8988T (cell line): ENCODE measurements at places on chromosomes 4 and X.

GRCh38 chr4:88759039-88759894, 61.6 kb upstream of the NAP1L5 start:
- no peak for DNase-seq

GRCh38 chrX:43481576-43481975, 174.5 kb upstream of the MAOA start:
- DNase-seq = no peak

DNA sequence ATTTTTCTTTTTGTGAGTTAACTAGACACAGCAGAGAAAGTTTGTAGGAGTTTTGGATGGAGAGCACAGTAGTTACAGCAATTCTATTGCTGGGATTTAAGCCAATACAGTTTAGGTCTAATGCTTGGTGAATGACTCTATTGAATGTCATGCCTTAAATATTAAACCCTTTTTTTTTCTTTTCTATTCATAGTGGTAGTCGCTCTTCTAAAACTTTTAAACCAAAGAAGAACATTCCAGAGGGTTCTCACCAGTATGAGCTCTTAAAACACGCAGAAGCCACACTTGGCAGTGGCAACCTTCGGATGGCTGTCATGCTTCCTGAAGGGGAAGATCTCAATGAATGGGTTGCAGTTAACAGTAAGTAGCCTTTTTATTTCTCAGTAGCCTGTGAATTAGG, 34.8 kb upstream of the DCK start:
- DNase-seq = no peak

GRCh38 chr4:183304067-183304466, 16.0 kb downstream of the CLDN22 start:
- DNase-seq = no peak

DNA sequence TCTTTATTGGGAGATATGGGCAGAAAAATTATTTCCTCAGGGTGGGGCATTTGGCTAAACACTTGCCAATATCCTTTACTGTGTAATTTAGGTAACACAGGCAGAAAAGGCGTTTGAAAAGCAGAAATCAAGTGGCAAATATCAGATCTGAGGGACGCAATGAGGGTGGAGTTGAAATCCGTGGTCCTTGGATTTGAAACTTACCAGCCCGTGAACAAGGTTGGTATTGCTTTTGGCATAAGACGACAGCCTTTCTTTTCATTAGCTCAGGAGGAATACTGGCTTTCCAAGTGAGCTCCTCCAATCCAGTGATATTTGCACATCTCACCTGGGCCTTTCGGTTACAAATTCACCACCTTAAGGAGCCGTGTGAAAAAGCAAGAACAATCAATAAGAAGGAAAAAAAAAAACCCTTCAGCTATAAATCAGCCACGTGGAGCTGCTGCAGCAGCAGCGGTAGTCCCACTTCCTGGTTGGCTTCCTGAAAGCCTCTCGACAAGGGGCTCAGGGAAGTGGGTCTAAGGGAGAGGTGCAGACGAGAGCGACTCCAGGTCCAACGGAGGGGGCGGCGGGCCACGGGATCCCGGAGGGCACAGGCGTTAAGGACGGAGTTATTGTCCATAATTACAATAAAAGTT, 734 bp upstream of the GALNT7 start:
- DNase-seq = peak; percentile 26

DNA sequence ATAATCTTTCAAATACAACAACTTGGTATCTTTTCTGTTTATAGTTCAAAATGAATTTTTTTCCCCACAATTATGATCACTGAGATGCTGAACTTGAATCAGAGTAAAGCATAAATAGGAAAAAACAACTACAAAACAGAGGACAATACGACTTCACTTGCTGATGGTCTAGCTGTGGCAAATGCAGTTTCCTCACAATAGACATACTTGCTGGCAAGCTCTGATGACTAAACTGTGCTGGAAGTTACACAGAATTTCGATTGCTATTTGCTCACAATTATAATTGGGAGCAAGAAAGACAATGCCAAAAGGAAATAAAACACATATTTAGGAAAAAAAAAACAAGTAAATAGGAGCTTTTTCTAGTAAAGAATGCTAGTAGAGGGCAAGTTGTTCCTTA, 14.7 kb downstream of the VEGFC start:
- no peak for DNase-seq

- DNase-seq = no peak
These were observed 348.5 kb downstream of the OPHN1 start for GRCh38 chrX:68084765-68085164.

DNA sequence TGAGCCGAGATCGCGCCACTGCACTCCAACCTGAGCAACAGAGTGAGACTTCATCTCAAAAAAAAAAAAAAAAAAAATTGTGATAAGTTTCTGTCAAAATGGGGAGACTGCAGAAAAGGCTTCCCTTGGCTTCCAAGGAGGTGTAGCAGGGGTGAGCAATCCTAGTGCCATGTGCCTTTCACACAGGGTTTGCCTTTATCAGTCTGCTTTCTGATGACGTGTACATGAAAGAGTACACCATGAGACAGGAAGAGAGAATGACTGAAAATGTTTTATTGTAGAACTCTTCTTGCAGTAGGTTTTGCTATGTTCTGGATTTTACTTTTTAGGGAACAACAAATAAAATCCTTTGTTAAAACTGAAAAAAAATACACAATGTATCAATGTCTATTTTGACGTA, 23.4 kb upstream of the ZFP42 start:
- DNase-seq = no peak

- DNase-seq = no peak
These were observed 224.1 kb upstream of the GK2 start for GRCh38 chr4:79632114-79632513.

- DNase-seq = no peak
These were observed 9.5 kb downstream of the RBPJ start for GRCh38 chr4:26330186-26330787.

DNA sequence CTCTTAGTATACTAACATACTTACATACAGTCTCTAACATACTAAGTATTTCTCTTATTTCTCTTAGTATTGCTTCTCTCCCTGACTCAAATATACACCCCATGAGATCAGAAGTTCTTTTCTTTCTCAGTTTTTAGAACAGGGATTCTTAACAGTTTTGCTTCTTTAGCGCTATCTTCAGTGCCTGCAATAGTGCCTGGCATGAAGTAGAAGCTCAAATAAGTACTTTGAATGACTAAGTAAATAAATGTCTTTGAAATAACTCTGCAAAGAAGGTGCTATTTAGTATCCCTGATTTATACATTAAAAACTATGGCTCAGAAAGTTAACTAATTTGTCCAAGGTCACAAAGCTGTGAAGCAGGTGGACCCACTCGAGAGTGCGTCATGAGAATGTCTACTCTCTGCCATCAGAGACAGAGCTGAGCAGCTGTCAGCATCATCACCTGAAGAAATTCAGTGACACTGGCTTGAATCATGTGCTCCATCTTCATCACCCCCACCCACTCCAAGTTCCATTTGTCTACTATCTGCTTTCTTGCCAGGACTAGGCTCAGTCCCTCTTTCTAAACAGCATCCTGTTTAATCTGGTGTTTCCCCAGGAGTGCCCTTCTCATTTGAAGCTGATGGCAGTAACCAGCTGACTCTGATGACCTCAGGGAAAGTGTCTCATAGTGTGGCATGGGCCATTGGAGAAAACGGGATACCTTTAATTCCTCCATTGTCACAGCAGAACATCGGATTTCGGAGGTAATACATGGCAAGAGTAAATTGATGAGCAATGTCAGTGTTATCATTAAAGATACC, 83.1 kb downstream of the CC2D2A start:
- DNase-seq = no peak

- no peak for DNase-seq
These were observed 111.6 kb upstream of the NKX1-1 start for GRCh38 chr4:1517592-1518411.

- no peak for DNase-seq
These were observed 721.6 kb downstream of the RPA4 start for GRCh38 chrX:97605271-97605670.

DNA sequence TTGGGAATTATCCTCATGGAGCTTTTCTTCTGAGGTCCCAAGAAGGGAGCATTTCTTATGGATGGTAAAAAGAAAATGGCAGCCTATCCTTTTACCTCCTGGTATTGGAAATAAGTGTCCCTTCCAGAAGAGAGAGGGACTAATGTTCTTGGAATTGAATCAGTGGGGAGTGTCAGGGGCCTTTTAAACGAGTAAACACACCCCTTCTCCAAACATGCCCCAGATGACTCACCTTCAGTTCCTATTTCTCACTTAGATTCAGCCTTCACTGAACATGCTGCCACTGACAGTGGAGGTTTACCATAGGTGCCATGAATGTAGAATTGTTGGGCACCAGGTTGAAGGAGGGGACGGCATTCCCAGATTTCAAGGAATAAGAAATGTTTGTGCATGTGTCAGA, 19.0 kb downstream of the MAGEC2 start:
- DNase-seq = no peak

DNA sequence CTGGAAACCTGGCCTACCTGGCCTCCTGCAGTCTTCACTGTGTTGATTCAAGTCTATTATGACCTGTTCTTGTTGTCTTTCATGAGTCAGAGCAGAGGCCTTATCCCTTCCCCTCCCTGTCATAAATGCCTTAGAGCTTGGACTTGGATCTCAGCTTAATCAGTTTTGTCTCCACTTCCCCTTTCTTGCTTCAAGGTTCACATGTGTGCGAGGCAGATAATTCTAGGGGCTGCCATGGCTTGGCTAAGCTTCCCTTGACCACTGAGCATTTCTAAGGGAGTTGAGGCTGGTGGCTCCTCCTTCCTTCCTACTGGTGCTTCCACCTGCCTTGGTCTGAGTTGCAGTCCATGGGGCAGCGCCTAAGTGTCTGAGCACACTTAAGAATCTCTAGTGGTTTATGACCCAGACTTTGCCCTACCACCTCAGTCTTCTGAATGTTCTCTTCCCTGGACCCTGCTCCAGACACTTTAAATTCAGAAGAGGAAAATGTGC, 1.7 kb upstream of the HEPH start:
- DNase-seq = no peak

- DNase-seq = no peak
These were observed 10.5 kb downstream of the RBMX start for GRCh38 chrX:136870064-136870463.

DNA sequence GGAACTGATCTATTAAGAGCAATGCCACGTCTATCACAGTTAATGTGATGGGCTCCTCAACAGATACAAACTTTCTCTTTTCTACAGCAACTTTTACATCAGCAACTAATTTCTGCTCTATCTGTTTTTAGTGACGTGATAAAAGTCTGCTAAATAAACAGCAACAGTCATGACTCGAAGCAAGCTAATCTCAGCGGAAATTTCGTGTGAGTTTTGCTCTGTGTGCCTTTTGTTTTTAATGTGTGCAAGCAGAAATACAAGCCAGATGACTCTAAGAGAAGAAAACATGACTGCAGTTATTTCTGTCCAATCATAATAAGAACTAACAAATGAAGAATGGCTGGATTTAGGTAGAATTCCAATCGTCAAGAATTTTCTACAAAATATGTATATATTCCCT, 214.3 kb downstream of the LDB2 start:
- no peak for DNase-seq

- no peak for DNase-seq
These were observed 55.5 kb upstream of the PAK3 start for GRCh38 chrX:111040377-111041017.

GRCh38 chr4:4490041-4490440, 51.8 kb downstream of the STX18 start:
- DNase-seq = no peak

- peak; percentile 18 for DNase-seq
These were observed 770 bp upstream of the TIGD2 start for GRCh38 chr4:89110541-89110985.

GRCh38 chr4:21656832-21657231, 291.7 kb downstream of the KCNIP4 start:
- no peak for DNase-seq

GRCh38 chr4:77093401-77093800, 17.6 kb upstream of the CCNI start:
- DNase-seq = no peak

DNA sequence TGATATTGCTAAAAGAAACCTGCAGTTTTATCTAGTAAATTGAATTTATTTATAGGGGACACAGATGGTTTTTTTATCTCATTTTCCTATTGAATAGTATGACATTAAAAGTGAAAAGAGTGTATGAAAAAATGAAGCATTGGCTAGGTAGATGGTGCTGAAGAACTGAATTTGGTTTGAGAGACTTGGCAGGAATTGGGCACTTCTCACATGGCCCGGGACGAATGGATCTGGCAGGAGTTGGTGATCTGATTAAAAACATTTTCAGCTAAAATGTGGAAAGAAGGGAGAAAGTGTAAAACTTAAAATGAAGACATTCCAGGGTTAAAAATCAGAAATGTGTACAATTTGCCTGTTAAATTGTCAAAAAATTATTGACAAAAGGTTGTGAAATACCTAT, 1088.5 kb upstream of the PABPC4L start:
- no peak for DNase-seq

- no peak for DNase-seq
These were observed 30.8 kb upstream of the ANXA3 start for GRCh38 chr4:78520808-78521226.
